Smooth muscle cell of the pulmonary artery (primary cell): ENCODE measurements at places on chromosomes 7 and 10. TPM values are rescaled to one million over a fixed set of nuclear protein-coding genes. Genes with fewer than 3 reads are reported as not detected.

The LDB3 gene
- 0.52 and 0.96 TPM in 2 replicates for total RNA-seq

The NEBL gene
- total RNA-seq = 0.65 TPM in 1 of 2 replicates, not detected in the other

The INMT gene
- 12.0 and 13.1 TPM in 2 replicates for total RNA-seq

The ITGA8 gene
- 43.7 and 210 TPM in 2 replicates for total RNA-seq

The MRC1 gene
- under 0.01 TPM in 1 of 2 replicates, not detected in the other for total RNA-seq

The IKZF1 gene
- total RNA-seq = not detected in 2 replicates

The PRR15 gene
- 0.20 and 0.39 TPM in 2 replicates for total RNA-seq

The ZEB1 gene
- 65.2 and 135 TPM in 2 replicates for total RNA-seq

The ZNF277 gene
- 29.3 and 35.6 TPM in 2 replicates for total RNA-seq

The OR6V1 gene
- not detected in 2 replicates for total RNA-seq

The HOGA1 gene
- 0.43 and 1.4 TPM in 2 replicates for total RNA-seq

The SPOCK2 gene
- 0.26 and 0.69 TPM in 2 replicates for total RNA-seq

The CADPS2 gene
- total RNA-seq = 14.4 and 18.3 TPM in 2 replicates

The KCP gene
- total RNA-seq = 0.69 and 0.78 TPM in 2 replicates

The SPDYE11 gene
- total RNA-seq = not detected in 2 replicates

The CD36 gene
- 112 and 1,000 TPM in 2 replicates for total RNA-seq

The ANKMY2 gene
- 17.0 and 26.7 TPM in 2 replicates for total RNA-seq

The TMEM178B gene
- total RNA-seq = 0.52 and 2.3 TPM in 2 replicates
